ENCODE measurements at places on chromosomes 13 and 19.

- DNase-seq: no peak
Observed at GRCh38 chr19:27738569-27739193, 1474.3 kb downstream of the UQCRFS1 start.

- no peak for DNase-seq
Observed at GRCh38 chr19:31099515-31100205, 249.6 kb downstream of the TSHZ3 start.

GRCh38 chr13:37695200-37695599 lies 96.6 kb upstream of the POSTN start:
- DNase-seq: no peak

DNA sequence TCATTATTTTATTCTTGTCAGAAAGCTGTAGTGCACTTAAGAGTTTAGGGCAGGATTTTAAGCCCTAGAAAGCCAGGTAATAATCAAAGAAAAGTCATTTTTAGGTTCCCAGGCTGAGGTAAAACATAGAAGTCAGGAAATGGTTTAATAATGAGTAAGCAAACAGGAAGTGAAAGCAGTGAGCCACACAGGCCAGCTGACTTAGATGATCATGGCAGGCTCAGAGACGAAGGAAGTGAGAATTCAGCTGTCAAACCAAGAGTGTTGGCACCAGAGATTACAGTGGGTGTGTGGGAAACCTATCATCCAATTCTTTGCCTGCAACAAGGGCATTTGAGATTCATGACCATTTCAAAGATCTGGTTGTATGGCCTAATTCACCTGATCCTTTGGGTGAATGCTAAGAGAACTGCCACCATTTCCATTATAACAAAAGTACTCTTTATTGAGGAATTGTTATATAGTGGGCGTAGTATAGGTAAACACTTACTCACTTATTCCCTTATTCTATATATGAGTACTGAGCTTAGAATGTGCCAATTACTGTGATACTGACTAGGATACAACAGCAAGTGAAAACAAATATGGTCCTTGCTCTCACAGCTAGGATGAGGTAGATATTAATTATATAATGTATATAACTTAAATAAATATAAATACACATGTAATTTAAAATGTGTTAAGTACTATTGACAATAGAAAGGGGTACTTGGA lies 103.7 kb upstream of the EDNRB start:
- peak; percentile 1 for DNase-seq

- DNase-seq: peak; percentile 56
Observed at GRCh38 chr13:91347996-91348905, 764 bp downstream of the MIR17HG start.

GRCh38 chr19:12628040-12629022 lies 17.6 kb downstream of the ZNF791 start:
- DNase-seq: no peak

DNA sequence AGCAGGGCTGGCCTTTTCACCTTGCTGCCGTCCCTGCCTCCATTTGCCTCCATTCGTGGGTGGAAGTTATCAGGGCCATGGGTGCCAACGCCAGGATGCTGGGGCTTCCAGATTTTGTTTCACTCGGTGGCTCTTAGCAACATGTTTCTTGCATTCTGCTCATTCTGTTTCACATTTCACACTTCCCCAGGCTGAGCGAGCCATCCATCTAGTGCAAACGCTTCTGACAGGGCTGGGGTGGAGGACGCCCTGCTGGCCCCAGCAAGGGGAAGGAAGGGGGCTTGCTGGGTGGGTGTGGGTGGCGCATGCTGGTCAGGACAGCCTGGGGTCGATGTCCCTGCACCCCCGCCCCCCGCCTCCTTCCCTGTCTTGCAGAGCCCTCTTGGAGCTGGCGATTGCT lies 165.2 kb downstream of the URI1 start:
- no peak for DNase-seq

- no peak for DNase-seq
Observed at GRCh38 chr13:59408738-59409137, 755.0 kb downstream of the DIAPH3 start.

DNA sequence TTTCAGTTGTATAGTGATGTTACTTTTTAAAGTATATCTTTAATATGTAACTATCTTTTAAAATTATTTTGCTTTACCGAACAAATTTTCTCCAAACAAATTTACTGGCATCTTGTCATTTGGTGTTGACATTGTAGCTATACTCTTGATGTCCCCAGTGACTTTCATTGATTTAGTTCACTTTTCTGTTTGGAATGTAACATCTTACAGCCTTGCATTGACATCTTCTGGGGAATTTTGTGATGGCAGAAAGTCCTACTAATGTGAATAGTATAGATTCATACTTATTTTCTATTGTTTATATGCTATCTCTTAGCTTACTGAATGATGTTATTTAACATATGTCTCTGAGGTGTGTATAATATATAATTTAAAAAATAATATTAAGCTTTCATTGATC lies 800.9 kb upstream of the ATXN8OS start:
- DNase-seq: no peak

DNA sequence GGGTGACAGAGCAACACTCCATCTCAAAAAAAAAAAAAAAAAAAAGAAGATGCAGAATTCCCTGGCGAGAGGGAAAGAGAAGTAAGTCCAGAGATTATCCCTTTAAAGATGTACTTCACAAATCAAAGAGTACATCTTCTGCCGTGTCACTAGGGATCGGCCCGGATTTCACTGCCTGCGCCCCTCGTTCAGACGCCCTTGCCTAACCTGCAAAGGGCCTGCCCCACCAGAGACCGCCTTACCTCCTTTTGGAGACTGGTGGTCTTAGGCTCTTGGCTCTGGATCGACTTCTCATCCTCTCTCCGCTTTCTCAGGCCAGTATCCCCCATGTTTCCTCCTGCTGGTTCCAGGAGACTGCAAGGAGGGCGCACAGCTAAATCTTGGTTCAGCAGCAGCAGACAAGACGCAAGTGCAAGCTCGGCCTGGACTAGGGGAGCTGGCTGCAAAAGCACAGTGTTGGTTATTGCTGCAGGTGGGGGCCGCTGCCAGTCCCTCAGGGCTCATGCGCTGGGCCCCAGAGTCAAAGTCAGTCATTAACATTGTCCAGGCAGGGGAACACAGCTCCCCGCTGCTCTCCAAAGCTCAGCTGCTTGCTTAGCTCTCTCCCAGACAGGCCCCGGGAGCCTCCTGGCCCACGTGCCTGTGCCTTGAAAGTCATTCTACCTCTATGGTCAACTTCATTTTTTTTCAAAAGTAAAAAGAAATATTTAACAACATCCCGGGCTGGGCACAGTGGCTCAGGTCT lies 1.2 kb downstream of the SLC7A9 start:
- DNase-seq: no peak

- DNase-seq: no peak
Observed at GRCh38 chr13:113654591-113655345, 3.2 kb downstream of the ATP4B start.

- no peak for DNase-seq
Observed at GRCh38 chr19:17098326-17098725, 22.7 kb downstream of the MYO9B start.

- DNase-seq: no peak
Observed at GRCh38 chr13:76637641-76638141, 248.5 kb downstream of the KCTD12 start.

DNA sequence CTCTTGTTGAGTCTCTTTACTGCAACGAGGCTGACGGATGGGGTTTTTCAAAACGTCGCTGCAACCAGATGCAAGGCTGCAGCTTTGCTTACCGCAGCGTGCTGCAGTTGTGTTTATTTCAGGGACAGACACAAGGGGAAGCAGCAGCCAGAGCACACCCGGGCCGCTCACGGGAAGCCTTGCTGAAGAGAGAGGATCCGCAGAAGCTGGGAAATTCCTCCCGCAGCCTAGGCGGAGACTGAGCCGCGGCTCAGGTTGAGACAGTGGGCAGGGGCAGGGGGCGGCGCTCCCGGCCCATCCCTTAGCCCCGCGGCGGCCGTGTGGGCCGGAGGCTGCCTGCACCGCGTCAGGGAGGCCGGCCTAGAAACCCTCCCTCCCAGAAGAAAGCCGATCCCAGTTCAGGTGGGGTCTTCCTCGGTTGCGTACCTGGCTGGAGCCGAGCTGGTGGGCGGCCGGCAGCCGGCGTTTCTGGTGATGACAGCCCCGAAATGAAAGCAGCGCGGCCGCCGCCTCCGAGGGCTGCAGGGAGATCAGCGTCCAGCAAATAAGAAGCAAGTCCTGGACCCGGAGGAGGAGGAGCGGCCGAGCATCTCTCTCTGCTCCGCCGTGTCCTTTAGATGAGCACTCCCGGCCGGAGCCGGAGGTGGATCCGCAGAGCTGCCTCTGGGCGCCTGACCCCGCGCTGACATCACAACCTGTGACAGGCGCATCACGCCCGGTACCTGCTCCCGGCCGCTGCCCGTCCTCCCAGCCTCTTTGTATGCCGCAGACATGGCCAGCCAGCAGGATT lies at the start of gene FRY:
Gene FRY, plus strand, starts transcription at position 750 of the 790 bp plus-strand sequence. Its CDS starts 22 bp downstream, at position 772.
- no peak for DNase-seq

- no peak for DNase-seq
Observed at GRCh38 chr19:3374369-3375112, 8.2 kb downstream of the NFIC start.

GRCh38 chr13:101556676-101557123 lies 104.2 kb downstream of the ITGBL1 start:
- no peak for DNase-seq

DNA sequence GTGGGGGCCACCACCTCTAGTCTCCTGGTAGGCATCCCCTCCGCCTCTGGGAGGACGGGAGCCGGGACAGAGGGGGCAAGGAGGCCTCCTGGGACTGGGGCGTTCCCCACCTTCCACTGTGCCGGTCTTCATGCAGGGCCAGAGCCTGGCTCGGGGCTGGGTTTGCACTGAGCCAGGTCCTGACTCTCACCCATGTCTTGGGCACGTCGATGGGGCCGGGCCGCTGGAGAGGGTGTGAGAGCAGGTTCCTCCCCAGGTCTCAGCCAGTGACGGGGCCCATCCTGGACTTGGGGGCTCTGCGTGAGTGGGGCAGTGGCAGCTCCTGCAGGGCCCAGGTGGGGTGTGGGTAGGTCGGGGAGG lies 26.6 kb downstream of the ATP11A start:
- DNase-seq: no peak

GRCh38 chr19:17348700-17349099 lies 11.3 kb downstream of the GTPBP3 start:
- DNase-seq: no peak

GRCh38 chr13:104831831-104832230 lies 1703.6 kb downstream of the EFNB2 start:
- no peak for DNase-seq

DNA sequence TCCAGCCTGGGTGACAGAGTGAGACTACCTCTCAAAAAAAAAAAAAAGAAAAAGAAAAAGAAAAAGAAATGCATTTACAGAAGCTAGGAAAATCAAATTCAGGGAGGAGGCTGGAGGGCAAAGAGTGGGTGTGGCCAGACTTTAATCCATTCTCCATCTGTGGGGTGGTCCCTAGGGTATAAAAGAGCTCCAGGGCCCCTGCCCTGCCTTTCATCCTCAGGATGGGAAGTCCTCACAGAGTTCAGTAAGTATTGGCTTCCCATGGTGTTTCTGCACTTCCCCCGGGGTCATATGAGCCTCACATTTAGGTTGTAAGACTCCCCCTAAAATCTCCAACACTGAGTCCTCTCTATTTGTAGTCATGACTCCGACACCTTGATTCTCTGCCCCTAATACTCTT lies 33.0 kb downstream of the DPRX start:
- DNase-seq: no peak

DNA sequence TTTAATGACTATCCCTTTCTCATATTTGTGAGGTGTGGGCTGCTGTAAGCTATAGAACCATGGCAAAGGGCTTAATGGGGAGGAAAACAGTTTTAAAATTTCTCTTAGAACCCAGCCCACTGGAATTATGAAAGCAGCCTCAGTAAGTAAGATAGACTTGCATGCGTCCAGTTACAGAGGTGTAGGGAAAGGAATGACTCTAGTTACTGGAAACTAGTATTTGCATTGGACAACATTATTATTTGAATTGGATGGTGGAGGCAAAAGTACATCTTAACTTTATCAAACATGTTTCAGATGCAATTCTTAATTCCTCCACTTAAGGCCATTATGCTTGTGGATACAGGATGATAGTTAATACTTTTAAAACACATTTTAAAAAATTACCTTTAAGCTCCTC lies 292.9 kb downstream of the SPRY2 start:
- DNase-seq: no peak

DNA sequence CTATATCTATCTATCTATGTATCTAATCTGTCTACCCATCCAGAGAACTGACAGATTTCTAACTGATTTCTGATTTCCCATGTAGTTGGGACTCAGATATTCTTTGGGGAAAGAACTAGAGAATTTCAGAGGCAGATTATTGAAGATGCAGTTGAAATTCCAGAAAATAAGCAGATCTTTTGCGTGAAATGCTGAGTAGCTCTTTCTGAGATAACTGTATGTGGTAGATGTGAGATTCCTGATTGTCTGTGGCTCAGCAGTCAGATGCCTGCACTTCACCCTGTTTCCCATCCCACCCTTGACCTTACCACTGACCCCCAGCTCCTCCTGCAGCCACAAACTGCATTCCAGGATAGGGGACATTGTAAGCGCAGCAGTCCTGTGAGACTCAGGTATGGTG lies 61.5 kb downstream of the DGKH start:
- DNase-seq: no peak

DNA sequence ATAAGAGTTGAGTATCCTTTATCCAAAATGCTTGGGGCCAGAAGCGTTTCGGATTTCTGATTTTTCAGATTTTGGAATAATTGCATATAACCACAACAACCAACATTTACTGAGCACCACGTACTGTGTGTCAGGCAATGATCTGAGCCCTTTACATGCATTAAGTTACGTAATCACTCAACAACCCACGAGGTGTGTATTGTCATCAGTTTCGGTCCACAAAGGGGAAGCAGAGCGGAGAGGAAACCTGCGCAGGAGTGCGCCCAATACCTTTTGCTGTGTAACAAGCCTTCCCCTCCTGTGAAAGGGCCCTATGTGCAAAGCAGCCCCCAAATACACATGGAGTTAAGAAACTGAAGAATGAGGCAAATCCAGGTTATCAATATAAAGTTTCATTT lies 20.7 kb upstream of the NLRP12 start:
- DNase-seq: no peak

DNA sequence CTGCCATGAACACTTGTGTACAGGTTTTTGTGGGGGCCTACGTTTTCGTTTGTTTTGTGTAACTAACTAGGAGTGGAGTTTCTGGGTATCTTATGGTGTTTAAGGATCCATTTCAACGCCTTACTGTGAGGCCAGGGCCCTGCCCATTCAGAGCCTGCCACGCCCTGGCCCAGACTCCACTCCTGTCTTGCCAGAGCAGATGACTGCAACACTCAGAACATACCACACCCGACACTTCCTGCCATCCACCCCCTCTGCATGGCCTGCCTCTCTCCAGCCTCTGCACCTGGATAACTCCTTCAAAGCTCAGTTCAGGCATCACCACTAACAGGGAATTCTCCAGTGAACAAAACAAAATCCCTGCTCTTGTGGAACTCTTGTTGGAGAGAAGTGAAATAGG lies 43.2 kb downstream of the RGCC start:
- peak; percentile 9 for DNase-seq

DNA sequence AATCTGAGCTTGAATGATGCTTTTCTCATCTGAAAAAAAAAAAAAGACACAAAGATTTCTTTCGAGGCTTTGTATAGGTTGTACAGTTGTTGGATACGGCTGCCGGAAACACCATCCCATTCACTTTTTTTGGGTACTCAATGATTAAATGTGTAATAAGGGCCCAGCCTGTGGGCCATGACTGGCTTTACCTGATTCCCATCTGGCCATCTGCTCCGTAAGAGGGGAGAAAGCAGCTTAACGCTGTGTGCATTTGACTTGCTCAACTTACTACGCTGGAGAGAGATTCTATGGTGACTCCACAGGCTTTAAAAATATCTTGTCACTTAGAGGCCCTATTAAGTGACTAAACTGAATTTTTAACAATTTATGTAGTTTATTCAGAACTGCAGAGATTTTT lies 731 bp downstream of the ZNF558 start:
- no peak for DNase-seq

GRCh38 chr13:73259061-73260017 lies 200.5 kb downstream of the KLF5 start:
- DNase-seq: no peak
